ENCODE measurements at places on chromosomes 7 and 10.

DNA sequence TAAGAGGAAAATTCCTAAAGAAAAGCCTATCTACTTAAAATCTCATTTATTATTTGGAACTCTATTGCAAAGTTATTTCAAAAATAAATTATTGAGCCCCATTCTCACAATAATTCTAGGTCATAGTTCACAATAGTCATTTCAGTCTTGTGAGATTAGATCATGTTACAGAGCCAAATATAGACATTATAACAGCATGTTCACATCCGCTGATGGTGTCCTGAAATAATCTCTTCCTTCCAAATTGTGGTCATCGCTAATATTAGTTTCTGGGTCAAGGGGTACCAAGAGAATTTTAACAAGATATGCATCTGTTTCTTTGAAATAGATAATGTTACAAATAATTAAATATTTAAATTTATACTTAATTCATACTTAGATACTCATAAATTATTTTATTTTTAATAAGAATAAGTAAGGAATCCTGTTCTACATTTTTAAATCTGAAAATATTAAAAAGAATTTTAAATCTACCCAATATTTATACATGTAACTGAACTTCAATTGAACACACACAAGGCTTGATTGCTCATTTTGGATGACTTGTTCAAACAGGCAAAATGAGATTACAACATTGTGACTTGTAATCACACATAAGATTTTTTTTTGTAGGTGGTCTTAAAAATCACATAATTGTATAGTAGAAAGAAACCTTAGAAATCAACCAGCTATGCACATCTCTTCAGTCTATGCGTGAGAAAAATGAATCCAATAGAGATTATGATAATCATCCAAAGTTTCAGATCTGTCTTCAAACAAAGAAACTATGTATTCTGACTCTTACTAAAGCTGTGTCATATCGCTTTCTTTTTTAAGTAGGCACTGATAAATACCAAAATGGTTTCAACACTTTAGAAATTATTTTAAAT lies 13.1 kb downstream of the GNAT3 start:
- DNase-seq: no peak

DNA sequence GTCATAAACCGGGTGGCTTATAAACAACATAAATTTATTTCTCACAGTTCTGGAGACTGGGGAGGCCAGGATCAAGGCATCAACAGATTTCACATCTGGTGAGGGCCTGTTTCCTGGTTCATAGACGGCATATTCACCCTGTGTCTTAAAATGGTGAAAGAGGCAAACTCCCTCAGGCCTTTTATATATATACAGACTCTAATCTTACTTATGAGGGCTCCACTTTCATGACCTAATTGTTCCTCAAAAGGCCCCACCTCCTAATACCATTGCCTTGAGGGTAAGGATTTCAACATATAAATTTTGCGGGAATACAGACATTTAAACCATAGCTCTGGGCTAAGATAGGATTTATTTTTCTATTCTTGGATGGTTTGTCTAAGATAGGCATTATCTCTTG lies 187.2 kb downstream of the PPP1R3A start:
- DNase-seq: no peak

- no peak for DNase-seq
Observed at GRCh38 chr10:7054915-7055314, 355.9 kb downstream of the SFMBT2 start.

DNA sequence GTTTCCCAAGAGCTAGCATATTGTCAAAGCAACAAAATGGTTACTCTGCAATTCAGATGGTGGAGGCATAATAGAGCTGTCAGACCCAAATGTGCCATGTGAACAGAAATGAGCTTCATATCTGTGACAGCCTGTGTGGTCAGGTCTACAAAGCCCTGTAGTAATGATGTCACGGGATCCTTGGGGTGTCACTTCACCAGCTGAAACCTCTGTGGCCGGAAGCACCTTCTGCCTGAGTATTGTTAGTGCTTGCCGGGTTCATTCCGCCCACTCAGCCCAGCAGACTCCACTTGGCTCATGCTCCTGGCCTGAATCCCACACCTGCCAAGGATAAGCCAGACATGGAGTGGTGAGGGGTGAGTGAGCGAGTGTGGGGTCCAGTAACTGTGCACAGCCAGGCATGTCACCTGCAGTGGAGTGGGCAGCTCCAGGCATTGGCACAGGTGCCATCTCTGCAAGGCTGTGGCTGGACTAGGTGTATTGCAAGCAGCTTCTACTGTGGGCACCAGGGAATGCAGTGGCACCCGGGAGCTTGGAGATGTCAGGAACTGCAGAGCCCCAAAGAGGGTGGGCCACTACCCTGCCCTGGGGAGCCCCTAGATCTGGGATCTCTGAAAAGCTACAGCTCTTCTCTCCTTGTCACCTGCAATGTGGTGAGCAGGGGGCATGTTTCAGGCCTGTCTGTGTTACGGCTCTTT lies 341.9 kb upstream of the CHRM2 start:
- no peak for DNase-seq

- no peak for DNase-seq
Observed at GRCh38 chr10:132774181-132774901, 11.6 kb downstream of the NKX6-2 start.

GRCh38 chr7:13262929-13263530 lies 575.6 kb downstream of the ARL4A start:
- DNase-seq: no peak

DNA sequence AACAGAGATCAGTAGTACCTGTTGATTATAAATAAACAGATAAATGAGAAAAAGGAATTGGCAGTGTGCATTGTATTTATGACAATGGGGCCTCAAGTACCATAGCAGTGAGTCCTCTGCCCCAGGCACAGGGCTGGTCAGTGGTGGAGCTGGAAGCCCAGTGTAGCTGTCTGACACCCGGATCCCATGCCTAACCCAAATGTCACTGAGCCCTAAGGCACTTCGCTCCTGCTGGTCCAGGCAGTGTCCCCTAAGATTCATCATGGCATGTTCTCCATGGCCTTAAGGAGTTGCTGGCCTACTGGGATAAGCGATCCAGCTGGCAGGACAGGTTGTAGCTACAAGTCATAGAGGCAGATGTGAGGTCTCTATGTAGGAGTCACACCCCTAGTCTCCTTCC lies 3.3 kb upstream of the ZNF736 start:
- DNase-seq: no peak

DNA sequence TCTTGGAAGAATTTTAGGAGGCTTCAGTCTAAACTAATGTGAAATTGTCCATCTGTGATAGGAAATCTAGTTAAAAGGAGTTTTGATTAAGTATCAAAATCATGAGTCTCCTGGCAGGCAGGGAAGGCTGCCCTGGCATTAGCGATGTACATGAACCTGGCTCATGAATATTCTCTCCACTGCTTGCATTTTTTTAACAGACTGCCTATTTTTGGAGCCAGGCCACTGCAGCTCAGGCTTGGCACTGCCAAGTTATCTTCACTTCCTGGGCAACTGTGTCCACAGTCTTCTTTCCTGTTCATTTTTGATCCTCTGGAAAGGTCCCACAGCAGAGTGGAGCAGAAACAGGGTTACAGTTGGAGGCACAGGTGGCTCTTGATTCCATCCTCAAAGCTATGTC lies 7.0 kb downstream of the GPR26 start:
- DNase-seq: no peak

GRCh38 chr7:31076051-31076450 lies 23.9 kb downstream of the ADCYAP1R1 start:
- DNase-seq: no peak

DNA sequence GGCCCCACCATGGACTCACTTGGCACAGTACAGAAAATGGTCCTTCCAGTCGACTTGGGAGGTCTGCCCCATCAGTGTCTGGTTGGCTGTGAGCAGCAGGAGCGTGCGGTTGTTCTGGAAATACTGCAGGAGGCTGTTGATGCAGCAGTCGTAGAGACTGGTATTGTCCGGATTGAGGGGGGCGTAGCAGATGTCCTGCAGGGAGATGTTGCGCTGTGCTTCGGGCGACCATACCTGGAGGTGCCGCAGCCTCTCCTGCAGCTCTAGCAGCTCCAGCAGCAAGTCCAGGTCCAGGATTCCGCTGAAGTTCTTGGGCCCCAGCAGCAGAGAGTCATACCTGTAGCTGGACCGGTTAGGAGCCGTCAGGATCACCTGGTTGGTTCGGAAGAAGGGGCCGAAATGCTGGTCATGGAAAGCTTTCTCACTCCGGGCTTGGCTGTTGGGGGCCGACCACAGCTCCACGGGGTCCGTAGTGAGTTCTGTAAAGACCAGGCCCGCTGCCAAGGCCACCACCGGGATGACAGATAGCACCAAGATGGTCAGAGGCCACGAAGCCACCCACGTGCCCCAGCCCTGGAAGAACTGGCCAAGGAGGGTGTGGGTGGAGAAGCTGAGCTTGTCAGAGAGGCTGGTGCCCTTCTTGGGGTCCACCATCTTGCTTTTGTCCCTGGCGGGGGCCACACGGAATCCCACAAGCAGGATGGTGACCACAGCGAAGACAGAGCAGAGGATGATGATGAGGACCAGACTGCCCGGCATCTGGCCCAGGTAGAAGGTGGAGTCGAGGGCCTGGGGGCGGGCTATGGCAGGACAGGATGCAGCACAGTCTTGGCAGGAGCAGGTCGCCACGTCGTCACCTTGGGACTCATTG lies 2.1 kb downstream of the NPC1L1 start:
- DNase-seq: no peak

GRCh38 chr10:107480781-107481180 lies 316.3 kb upstream of the SORCS1 start:
- no peak for DNase-seq

DNA sequence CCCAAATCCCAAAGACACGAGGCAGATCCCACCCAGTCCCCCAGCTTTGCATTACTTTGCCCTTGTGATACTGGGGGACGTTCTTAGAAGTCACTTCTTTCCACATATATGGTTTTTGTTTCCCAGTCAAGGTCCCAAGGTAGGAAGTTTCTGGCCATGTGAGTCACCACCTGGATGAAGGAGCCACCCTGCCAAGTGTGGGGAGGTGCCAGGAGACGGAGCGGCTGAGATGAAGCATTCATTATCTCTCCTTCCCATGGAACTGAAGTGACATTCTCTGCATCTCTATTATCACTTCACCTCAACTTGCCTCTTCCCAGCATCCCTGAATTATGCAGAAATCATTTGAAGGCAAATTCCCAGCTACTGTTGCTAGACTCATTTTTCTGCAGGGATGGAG lies 136.2 kb upstream of the INSYN2A start:
- no peak for DNase-seq

- DNase-seq: no peak
Observed at GRCh38 chr7:118232837-118233236, 8.3 kb downstream of the ANKRD7 start.

GRCh38 chr7:105734233-105734632 lies 142.2 kb downstream of the ATXN7L1 start:
- DNase-seq: no peak

- no peak for DNase-seq
Observed at GRCh38 chr7:117230276-117231046, 92.4 kb downstream of the WNT2 start.

GRCh38 chr7:66082083-66082482 lies 6.5 kb downstream of the ASL start:
- no peak for DNase-seq

DNA sequence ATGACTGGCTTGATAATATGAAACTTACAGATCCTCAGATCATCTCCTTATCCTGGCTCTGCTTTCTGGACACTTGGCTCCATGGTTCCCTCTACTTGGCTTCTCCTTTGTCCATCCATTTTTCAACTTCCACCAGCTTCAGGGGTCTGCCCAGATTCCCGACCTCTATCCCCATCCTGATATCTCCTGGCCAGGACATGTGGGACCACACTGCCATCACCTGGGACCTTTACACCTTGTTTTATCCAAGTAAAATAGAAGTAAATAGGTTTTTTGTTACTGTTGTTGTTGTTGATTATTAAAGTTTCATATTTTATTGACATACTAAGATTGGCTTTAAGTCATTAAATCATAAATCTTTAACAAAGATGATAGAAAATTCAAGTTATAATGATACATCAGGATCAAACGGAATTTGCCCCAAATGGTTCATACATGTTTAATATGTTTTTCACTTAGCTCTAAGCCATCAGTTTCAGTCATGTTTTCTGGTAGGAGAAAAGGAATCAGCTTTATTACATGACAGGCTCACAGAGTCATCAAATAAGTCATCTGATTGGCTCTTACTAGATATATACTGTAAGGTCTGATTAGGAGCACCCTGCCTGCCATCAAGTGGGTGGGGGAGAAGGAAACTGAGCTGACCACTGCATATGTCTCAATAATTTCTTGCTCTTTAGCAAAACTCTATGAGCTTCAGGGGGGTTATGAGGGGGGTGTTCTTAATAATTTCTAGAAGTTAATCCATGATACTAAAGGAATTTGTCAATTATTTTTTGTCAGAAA lies 111.5 kb upstream of the AHR start:
- DNase-seq: no peak

GRCh38 chr10:13773043-13773442 lies 186.3 kb downstream of the PRPF18 start:
- DNase-seq: no peak

DNA sequence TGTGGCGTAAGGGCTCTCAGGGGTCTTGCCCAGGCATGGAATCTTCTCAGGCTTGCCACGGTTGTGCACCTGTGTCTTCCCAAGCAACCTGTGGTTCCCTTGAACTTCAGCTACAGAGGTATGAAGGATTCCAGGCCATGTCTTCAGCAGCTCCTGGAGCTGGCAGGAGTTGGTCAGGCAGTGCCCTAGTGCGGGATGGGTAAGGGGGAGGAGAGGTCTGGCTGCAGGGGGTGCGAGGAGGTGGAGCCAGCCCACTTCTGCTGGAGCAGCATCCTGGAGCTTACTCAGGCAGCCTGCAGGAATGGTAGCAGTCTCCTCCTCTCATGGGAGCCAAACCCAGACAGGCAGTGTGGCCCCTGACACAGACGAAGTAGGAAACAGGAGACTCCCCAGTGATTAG lies 3.8 kb upstream of the TRIL start:
- DNase-seq: no peak

GRCh38 chr7:29400437-29400836 lies 163.2 kb upstream of the PRR15 start:
- DNase-seq: no peak

- no peak for DNase-seq
Observed at GRCh38 chr7:141072548-141073172, 1.2 kb upstream of the TMEM178B start.

DNA sequence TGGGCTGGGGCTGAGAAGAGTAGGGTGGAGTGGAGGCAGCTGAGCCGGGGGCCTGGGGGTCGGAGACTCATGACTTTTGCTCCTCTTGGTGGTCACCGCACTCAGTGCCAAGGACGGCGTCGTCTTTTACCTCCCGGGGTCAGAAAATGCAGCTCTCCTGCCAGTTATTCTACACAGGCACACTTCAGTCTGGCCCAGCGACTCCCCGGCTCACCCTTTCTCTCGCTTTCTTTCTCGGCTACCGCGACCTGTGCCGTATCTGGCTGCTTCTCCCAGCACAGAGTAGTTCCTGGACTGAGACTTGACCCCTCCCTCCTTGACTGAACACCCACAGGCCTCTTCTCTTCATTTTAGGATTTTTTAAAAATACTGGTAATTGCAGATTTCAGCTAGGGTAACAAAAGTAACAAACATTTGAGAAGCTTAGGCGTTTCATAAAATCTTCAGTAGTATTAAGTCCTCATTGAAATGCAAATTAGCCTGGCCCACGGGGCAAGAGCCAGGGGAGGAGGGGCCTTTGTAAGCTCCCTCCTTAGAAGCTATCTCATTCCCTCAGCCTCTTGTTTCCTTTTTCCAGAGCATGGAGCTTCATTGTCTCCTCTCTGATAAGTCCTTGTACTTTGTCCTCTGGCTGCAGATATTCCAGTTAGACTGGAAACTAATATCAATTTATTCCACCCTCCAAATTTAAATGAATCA lies 1.1 kb upstream of the PRLHR start:
- no peak for DNase-seq

- DNase-seq: no peak
Observed at GRCh38 chr10:98264378-98265065, 3.5 kb downstream of the LOXL4 start.

- no peak for DNase-seq
Observed at GRCh38 chr7:156499247-156499881, 141.2 kb upstream of the RNF32 start.

Data from CD4-positive, alpha-beta T cell (primary cell).